ENCODE measurements at places on chromosomes 12 and 14.

DNA sequence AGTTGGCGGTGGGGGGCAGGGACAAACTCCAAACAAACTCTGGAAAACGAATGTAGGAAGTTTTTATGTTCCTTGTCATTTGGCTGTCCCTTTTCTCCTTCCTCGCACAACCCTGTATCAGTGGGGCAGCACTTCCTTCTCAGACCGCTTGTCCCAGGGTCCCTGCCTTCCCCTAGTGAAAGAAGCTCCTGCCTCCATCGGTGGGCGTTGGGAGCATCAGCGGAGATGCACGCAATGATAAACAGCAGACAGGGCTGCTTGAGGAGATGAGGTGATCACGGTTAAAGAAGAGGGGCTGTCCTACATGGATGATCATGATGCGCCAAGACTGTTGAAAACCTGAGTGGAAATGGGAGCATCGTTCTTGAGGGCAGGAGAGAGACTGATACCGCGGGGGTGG is 620 bp downstream of the C1S start:
- no peak for DNase-seq

GRCh38 chr14:48401321-48401720 is 725.9 kb upstream of the MDGA2 start:
- no peak for DNase-seq

DNA sequence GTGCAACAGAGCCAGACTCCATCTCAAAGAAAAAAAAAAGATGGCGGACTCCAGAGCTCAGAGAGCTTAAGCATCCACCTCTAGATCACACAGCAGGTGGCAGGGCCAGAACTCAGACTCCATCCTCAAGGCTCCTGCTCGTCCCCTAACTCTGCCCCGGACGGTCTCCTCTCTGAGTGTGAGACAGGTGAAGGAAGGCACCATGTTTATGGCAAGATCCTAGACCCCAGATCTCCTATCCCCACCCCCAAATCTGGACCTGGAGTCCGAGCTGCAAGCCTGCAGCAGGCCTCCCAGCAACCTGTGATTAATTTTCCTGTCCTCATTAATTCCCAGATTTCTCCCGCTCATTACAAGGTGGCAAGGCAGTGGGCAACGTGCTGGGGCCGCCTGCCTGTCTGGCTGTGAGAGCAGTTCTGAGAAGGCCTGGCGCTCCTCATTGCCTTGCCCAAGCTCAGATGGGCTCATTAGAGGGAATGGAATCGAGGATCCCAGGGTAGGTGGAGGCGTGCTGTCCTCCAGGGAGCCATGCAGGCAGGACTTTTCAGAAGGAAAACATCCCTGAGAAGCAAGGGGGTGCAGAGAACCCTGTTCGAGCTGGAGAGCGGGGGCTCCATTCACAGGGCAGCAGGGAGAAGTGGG is 296.6 kb upstream of the RTL1 start:
- no peak for DNase-seq

GRCh38 chr12:89179983-89180382 is 172.3 kb downstream of the DUSP6 start:
- peak; percentile 76 for DNase-seq

GRCh38 chr12:67388331-67389138 is 119.4 kb downstream of the CAND1 start:
- DNase-seq, result no peak

- DNase-seq, result no peak
These were observed 66.4 kb downstream of the OTOGL start for GRCh38 chr12:80165746-80166145.

GRCh38 chr12:121227294-121227693 is 17.4 kb downstream of the P2RX4 start:
- no peak for DNase-seq

DNA sequence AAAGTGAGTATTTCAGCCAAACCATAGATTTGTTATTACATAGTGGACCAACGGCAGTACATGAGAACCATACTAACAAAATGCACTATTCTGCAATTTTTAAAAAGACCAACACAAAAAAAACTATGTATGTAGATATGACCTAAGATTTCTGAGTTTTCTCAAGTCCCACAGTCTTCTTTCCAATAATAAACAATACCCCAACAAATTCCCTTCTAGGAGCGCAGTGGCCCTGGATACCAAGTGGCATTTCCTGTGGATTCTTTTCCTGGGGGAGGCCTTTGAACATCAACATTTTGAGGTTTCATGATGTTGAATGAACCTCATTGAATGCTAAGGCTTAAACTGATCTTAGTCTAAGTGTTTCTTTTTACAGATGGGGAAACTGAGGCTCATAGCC is 210.5 kb downstream of the BCAT1 start:
- peak; percentile 51 for DNase-seq

- DNase-seq, result no peak
These were observed 24.2 kb downstream of the ACACB start for GRCh38 chr12:109140560-109140959.

- DNase-seq, result no peak
These were observed 9.0 kb downstream of the SLC8B1 start for GRCh38 chr12:113325916-113326315.

DNA sequence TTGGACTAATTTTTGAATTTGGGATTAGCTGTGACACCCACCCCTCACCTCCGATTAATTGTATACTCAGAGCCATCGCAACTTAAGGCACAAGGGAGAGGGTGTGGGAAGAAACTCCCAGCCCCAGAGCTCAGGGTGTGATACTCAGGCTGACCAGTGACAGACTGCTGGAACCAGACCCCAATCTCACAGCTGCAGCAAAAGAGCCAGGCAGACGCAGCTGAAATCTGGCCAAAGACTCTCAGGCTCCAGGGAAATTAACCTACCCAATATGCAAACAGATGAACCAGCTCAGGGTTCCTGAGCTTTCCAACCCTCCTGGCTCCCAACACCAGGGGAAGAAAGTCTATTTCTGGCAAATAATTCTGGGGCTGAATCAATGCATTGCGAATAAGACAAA is 30.5 kb downstream of the ANAPC7 start:
- no peak for DNase-seq

DNA sequence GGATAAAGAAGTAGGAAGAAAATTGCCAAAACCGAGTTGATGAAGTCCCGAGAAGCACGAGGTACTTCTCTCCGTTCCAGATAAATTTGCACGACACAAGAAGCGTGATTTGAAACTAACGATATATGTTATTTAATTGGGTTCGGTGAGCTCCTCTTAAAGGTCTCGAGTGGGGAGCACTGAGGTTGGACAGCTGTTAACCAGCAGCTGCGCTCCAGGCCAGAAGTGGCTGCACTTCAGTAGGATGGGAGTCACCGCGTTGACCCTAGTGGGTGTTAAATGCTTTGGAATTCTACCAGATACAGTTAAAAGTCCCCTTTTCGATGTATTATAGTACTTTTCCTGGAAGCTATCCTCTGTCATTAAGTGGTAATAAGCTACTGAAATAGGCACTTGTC is 953 bp upstream of the DCAF5 start:
- no peak for DNase-seq

- DNase-seq, result peak; percentile 87
These were observed 34.3 kb downstream of the FGD6 start for GRCh38 chr12:95182868-95183415.

GRCh38 chr14:100554082-100554677 is 33.0 kb downstream of the BEGAIN start:
- no peak for DNase-seq

GRCh38 chr14:94458558-94459205 is 6.1 kb upstream of the SERPINA11 start:
- no peak for DNase-seq

- DNase-seq, result no peak
These were observed 11.5 kb downstream of the TECPR2 start for GRCh38 chr14:102374264-102374663.

DNA sequence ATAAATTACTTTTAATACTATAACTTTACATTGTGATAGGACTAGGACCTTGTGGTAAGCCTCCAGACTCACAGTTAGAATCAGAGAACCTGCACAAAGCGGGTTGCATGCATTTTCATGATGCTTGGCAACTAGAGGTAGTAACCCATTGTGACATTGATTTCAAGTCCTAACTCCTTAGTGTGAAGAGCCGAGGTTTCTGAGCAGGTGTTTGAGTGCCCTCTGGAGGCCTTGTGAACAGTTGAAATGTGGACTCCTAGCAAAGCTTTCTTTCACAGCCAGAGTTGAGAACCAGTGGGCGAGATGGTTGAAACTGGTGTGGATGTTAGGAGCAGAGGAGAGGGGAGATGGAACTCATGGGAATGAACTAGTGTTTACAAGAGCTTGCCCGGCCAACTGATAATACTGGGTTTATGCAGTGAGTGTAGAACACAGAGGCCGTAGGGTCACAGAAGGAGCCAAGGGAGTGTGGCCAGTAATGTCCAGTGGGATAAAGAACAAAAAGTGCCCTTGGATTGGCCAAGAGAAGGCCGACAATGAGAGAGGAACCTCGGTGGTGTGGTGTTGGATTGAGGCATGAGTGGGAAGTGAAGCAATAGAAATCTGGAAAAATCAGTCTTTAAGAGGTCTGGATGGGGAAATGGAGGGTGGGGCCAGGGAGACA is 10.9 kb downstream of the ZNF664 start:
- peak; percentile 40 for DNase-seq

DNA sequence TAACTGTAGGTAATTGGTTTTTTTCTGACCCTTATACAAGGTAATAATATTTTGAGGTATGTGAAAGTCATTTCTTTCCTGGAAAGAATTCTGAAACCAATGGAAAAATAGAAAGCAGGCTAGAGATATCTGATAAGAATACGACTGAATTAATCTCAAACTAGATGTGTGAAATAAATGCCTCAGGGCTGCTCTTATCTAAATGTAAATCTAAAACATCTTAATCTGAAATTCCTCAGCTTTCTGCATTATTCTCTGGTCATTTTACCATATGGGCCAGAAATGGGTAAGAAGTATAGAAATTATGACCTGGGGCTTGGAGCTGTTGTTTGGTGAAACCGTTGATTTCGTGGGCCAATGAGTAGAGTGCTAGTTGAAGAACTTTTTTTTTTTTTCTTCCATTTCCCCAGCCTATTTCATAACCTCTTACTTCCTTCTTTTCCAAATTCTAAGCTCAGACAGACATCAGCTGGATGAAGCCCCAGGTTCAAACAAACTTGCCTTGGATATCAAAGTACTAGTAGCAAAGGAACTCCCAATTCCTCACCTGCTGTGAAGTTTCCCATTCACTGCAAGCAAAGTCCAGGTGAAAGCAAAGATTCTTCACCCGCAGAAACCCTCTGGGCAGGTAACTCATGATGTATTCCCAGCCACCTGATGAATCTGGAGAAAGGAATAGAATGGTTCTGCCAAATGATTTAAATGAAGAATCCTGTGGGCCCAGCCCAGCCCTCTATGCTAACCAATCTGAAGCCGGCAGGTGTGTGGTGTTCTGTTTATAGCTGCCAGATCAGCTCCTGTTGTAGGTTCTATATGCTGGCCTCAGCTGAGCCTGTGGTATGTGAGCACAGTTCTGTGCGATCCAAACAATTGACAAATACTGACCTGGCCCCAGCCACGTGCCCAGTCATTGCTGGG is 9.7 kb upstream of the FOS start:
- no peak for DNase-seq

DNA sequence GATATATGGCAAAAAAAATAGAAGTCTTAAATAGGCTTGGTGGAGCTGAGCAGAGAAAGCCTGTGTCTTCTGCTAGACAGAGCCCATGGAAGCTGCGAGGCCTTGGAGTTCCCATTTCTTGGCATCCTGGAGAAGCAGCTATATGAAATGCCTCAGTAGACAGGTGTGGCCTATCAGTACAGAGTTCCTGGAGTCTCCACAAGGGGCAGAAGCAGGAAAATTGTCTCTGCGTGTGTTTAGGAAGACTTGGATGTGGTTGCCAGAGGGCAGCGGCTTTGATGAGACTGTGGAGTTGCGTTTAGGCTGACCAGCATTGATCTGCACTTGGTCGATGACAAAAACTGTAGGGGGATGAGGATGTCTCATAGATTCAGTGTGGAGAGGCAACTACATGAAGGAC is 334.5 kb upstream of the SEL1L start:
- no peak for DNase-seq

- no peak for DNase-seq
These were observed 167.4 kb upstream of the FOXG1 start for GRCh38 chr14:28599191-28599590.

DNA sequence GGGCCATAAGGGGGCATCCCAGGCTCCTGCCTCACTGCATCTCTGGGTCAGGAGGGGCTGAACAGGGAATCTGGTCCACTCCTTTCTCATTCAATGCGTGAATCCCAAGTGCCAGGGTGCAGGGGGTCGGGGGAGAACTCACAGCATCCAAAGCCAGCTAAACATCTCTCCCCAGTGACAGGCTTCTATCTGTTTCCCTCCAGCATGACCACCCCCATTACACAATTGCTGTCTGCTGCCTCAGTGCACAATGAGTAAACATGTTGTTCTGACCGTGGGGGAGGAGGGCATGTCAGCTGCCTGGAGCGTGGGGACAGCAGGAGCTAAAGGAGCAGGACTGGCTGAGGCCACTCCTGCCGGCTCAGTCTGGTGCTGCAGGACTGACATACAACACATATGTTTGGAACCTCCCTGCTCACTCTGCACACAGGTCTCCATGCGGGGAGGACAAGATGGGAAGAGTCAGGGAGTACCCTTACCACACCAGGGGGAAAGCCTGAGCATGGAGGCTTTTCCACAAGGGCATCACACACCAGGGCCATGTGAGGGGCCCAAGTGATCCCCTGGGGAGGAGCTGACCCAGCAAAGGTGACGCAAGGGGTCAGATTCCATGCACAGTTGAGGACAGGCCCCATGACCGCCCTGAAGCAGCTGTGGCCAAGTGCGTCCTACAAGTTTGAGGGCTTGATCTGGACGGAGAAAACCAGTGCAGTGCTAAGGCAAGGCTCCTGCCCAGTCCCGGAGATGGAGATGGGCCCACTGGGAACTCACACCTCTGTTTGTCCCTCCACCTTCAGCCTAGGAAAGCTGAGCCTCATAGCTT is 1.4 kb downstream of the TNS2 start:
- peak; percentile 63 for DNase-seq

- DNase-seq, result no peak
These were observed 2.0 kb upstream of the ANKRD9 start for GRCh38 chr14:102511538-102511937.

DNA sequence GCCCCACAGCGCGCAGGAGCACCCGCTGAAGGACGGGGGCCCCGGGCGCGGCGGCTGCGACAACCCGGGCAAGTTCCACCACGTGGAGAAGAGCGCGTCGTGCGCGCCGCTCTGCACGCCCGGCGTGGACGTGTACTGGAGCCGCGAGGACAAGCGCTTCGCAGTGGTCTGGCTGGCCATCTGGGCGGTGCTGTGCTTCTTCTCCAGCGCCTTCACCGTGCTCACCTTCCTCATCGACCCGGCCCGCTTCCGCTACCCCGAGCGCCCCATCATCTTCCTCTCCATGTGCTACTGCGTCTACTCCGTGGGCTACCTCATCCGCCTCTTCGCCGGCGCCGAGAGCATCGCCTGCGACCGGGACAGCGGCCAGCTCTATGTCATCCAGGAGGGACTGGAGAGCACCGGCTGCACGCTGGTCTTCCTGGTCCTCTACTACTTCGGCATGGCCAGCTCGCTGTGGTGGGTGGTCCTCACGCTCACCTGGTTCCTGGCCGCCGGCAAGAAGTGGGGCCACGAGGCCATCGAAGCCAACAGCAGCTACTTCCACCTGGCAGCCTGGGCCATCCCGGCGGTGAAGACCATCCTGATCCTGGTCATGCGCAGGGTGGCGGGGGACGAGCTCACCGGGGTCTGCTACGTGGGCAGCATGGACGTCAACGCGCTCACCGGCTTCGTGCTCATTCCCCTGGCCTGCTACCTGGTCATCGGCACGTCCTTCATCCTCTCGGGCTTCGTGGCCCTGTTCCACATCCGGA is 1.4 kb downstream of the FZD10 start:
- no peak for DNase-seq

- no peak for DNase-seq
These were observed 2.3 kb downstream of the COCH start for GRCh38 chr14:30876692-30877091.

GRCh38 chr12:124752437-124753227 is 111.0 kb downstream of the SCARB1 start:
- no peak for DNase-seq
